CD8-positive, alpha-beta memory T cell (primary cell): ENCODE measurements at places on chromosomes 12 and 14. TPM values are rescaled to one million over a fixed set of nuclear protein-coding genes. Genes with fewer than 3 reads are reported as not detected.

DNA sequence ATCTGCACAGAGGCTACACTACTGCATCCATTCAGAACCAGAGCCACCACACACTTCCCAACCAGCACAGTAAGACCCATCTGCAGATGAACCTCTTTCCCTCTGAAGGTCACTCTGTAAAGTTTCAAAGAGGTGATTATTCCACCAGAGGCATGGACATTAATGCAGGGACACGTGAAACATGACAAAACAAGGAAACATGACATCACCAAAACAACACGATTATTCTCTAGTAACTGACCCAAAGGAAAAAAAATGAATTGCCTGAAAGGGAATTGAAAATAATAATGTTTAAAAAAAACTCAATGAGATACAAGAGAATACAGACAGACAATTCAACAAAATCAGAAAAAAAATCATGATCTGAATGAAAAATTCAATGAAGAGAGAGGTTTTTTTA lies 139.1 kb downstream of the RERGL start:
- DNase-seq: no peak

- DNase-seq: no peak
These were observed 39.4 kb downstream of the TMTC1 start for GRCh38 chr12:29744365-29744764.

DNA sequence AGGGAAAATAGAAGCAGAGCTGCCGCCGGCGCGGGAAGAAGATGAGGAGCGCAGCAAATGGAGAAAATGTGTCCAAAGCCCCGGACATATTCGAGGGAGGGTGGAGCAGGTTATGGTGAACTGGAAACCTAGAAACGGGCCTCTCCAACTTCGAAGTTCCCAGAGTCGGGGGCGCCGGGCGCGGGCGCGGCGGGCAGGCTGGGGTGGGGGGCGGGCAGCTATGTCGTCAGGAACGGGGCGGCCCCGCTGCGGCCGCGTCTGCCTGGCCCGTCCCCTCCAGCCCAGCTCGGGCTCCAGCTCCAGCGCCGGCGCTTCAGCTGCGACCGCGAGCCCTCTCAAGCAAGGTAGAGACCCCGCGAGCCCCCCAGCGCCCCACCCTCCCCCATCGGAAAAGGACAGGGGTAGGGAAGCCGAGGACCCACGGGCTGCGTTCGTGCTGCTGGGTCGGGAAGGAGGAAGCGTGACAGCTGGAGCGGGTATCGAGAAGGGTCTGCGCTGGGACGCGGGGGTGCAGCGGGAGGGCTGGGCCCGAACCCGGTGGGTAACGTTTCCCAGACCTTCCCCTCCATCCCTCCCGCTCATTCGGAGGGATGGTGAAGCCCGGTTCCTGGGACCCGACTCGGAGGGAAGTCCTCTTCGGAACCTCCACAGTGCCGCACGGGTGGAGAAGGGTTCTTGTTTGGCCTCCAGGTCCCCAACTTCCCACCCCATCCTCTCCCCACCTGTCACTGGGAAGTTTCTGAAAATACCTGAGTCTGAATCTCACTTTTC lies 1.0 kb downstream of the DGKA start:
- peak; percentile 33 for DNase-seq

DNA sequence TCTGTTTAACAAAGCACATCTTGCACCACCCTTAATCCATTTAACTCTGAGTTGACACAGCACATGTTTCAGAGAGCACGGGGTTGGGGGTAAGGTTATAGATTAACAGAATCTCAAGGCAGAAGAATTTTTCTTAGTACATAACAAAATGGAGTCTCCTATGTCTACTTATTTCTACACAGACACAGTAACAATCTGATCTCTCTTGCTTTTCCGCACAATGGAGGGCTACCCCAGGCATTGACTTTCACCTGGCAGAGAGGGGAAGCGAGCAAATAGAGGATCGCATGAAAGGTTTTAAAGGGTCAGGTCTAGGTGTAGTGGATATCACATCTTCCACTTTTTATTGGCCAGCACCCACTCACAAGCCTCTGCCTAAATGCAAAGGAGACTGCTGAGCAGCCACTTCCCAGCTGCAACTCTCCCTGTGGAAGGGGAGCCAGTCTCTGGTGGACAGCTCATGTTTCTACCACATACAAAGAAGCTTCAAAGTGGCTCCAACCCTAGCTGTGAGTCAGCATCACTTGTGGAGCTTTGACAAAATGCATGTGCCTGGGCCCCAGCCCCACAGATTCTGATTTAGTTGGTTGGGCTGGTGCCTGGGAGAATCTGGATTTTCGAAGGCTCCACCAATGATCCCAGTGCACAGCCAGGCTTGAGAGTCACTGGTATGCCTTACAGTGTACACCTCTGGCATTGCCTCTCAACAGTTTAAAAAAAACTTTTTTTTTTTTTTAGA lies 7.2 kb upstream of the FNTB start:
- DNase-seq: no peak

DNA sequence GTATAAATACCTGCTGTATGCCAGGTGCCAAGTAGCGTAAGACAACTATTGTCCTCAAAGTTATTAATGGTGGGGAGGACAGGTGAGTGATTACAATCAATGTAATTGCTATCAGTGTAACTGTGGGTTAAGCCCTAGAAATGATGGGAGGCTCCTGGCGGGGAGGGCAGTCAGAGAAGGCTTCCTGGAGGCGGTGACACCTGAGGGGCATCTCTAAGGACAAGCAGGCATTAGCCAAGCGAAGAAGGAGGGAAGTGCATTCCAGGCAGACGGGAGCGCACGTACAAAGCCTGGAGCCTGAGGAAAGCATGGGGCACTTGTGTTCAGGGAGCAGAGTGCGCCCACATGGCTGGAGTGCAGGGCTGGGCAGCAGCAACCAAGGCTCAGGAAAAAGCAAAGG lies 182.9 kb upstream of the PRMT8 start:
- no peak for DNase-seq

- DNase-seq: peak; percentile 77
These were observed at the start of gene SLC2A13 for GRCh38 chr12:40105515-40106201. Gene SLC2A13, minus strand, starts transcription at chr12:40106081. Its CDS starts 273 bp downstream, at chr12:40105808.

- no peak for DNase-seq
These were observed 197.7 kb upstream of the CNOT2 start for GRCh38 chr12:70045514-70045913.

The KRT81 gene
- total RNA-seq: not detected

DNA sequence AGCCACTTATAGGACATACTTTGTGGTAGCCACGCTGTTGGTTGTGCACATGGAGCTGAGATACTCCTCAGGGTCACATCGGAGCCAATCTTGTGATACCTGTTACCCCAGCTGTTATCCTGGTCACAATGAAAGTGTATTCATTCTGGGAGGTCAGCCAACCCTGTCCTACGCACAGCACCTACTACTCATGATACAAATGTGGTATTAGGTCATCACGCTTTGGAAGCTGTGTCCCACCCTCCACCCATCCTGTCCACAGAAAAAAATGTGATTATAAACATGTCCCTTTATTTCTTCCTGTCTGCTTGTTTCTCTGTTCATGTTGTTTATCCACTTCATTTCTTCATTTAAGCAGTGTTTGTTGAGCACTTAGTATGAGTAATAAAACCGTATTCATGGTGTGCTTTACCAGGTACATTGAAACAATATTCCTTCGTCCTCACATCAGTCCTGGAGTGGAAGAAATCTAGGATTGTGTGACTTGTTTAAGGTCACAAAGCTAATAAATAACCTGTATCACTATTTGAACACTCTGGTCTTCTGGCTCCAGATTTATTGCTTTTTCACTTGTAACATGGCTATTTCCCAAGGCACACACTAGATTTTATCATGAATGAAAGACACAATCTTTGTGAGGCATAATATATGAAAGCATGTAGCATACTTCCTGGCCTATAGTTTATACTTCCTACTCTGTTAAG lies 73.1 kb downstream of the DERA start:
- DNase-seq: no peak

The FITM1 gene
- 1.1 TPM for total RNA-seq

- DNase-seq: no peak
These were observed 161.3 kb downstream of the CPNE8 start for GRCh38 chr12:38744041-38744440.

DNA sequence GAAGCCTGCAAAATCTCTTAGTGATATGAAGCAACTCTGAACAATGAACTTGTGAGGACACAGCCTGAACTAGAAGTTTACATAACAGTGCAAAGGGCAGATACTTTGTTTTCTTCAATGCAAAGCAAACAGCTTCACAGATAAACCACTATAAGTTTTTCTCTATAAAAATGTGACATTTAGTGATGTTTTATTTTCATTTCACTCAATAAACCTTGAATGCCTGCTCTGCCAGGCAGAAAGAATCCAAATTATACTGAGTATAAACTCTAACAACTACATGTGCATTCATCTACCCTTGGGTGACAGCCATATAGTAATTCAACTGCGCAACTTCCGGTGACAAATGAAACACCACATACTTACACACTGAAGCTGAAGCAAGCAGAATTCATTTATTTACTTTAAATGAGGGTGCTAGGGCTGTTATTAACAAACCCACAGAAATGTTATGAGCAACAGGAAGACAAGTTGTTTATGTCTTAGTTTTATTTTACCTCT lies 10.3 kb downstream of the DCP1B start:
- DNase-seq: peak; percentile 41

The C12orf54 gene
- not detected for total RNA-seq

DNA sequence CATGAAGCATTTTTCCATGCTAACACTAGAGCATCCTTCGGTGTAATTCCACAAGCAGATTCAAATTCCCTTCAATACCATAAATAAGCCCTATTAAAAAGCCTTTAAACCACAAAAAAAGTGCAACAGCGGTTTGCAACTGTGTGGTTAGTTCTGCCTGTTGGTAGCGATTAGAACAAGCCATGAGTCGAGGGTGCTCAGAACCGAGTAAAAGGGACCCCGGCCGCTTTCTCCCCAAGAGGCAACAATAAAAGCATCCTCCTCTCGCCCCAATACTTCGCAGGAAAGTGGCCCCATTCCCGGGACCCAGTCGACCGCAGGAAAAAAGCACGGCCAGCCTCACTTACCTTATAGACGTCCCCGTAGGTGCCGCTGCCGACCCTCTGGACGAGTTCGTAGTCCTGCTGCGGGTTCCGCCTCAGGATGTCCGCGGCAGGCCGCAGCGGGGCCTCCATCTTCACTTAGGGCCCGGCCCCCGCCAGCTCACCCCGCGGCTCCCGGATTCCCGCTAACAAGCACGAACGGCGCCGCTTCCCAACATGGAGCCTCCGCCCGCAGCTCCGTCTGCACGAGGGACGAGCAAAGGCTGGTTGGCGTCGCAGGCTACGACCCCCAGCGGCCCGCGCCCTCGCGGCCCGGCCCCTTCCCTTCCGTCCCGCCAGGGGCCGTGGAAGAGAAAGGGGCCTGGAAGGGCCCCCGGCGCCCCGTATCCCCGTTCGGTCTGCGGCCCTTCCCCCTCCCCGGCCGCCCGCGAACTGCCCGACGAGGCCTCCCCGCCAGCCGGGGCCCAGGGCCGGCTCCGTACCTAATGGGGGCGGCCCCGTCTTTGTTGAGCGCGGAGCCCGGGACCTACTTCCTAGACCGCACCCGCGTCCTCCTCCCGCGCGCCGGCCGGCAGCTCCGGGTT lies 521 bp downstream of the MAP4K5 start:
- DNase-seq: peak; percentile 20

DNA sequence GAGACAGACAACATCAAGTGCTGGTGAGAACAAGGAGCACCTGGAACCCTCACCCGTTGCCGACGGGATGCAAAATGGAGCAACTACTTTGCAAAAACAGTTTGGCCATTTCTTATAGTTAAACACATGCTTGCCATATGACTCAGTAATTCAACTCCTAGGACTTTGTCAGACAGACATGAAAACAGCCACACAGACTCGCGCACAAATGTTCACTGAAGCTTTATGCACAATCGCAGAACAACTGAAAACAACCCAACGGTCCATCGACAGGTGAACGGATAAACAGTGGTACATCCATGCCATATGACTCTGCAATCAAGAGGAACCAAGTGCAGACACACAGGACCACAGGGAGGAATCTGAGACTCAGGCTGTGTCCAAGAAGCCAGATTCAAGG lies 30.8 kb downstream of the NCOR2 start:
- DNase-seq: no peak

The SIRT4 gene
- 1.8 TPM for total RNA-seq

DNA sequence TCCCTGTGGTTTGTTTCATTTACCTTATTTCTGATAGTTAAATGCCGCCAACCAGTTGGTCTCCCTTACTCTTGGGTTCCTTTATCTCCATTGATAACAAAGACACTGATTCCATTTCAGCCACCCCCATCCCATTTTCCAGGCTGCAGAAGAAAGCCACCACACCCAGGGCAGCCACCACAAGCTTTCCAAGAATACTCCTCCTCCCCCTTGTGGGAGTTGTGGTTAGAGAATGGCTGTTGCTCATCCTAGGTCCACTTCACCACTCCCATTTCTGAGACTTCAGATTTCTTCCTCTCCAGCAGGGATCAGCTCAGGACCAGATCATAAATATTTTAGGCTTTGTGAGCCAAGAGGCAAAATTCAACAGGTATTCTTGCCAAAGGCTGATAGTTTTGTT lies 73.9 kb downstream of the ANO4 start:
- DNase-seq: no peak

The CLEC4C gene
- total RNA-seq: not detected

DNA sequence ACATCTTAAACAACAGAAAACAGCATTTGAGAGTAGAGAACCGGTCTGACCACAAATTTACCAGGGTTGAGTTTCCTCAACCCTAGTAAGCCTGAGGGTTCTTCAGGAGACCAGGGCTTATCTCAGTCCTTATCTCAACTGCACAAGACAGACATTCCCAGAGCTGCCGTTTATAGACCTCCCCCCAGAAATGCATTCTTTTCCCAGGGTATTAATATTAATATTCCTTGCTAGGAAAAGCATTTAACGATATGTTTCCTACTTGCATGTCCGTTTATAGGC lies 12.3 kb downstream of the TMEM117 start:
- DNase-seq: no peak

The TOGARAM1 gene
- 7.2 TPM for total RNA-seq

The PIWIL1 gene
- not detected for total RNA-seq

DNA sequence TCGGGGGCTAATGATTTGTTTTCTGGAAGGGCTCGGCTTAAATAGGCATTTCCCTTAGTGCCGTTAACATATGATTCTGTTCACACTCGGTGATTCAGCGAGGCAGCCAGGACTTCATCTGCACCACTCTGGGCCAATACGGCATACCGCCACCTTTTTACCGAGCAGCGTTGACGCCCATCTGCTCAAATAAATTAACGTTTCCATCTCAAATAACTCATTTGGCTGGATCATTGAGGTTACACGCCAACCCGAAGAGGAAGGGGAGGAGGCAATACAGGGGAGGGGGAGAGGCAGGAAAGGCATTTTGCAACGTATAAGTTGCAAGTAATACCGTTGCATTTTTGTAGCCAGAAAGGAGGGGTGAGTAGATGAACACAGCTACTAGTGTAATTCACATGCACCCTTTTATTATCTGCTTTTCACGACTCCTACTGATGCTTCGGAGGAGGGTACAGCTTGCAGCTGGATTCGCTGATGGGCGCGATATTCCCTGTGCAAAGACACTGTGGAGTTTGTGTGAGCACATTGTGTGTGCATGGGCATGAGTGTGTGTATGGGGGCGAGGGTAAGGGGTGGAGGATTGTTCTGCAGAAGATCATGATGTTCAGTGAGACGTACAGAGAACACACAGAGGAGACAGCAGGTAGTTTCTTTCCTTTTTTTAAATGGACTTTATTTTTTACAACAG lies 45.9 kb downstream of the MAP1LC3B2 start:
- no peak for DNase-seq

- no peak for DNase-seq
These were observed 45.4 kb downstream of the VCPKMT start for GRCh38 chr14:50070840-50071548.
